Upper lobe of right lung (tissue), 1 donor: ENCODE measurements at places on chromosomes 2 and 18. TPM values are rescaled to one million over a fixed set of nuclear protein-coding genes. Genes with fewer than 3 reads are reported as not detected.

MYOM1 gene
- total RNA-seq: 2.5 TPM

TGFA gene
- total RNA-seq: 9.1 TPM

WDPCP gene
- 8.6 TPM for total RNA-seq

SERPINB11 gene
- not detected for total RNA-seq

DNA sequence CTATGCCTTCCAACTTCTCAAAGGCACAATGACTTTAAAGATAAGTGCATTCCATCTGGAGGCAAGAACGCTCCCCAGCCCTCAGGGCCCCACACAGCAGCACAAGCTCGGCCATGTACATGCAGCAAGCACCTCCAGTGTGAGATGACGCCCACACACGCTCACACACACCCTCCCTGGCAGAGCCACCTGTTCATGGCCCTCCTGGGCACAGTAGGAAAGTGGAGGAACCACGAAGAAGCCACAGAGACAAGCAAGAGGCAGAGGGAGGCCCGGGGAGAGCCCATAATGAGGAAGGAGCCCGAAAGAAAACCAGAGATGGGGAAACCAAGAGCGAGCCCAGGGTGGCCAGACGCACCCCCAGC is 21.7 kb downstream of the BIN1 start:
- peak; percentile 86 for DNase-seq

MOB4 gene
- 19.6 TPM for total RNA-seq

- DNase-seq: peak; percentile 55
These were observed 2.8 kb downstream of the ECEL1 start for GRCh38 chr2:232484628-232485347.

- no peak for DNase-seq
These were observed 67.9 kb downstream of the LCLAT1 start for GRCh38 chr2:30514848-30515435.

- DNase-seq: no peak
These were observed 76.5 kb downstream of the CYBRD1 start for GRCh38 chr2:171598713-171599319.

MAP2 gene
- 44.0 TPM for total RNA-seq

NR4A2 gene
- total RNA-seq: 3.5 TPM

DNA sequence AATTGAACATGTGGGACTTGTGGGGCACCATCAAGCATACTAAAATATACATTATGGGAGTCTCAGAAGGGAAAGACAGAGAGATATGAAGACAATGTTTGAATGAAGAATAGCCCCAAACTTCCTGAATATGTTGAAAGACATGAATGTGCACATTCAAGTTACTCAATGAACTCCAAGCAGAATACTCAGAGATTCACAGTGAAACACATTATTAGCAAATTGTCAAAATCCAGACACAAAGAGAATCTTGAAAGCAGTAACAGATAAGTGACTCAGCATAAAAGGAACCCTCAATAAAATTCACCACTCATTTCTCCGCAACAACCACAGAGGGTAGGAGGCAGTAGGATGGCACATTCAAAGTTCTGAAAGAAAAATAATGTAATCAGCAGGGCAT is 8.8 kb downstream of the C2orf92 start:
- no peak for DNase-seq

AAMP gene
- total RNA-seq: 55.9 TPM

GRCh38 chr2:71695235-71696120 is 242.1 kb downstream of the DYSF start:
- DNase-seq: peak; percentile 35

DNA sequence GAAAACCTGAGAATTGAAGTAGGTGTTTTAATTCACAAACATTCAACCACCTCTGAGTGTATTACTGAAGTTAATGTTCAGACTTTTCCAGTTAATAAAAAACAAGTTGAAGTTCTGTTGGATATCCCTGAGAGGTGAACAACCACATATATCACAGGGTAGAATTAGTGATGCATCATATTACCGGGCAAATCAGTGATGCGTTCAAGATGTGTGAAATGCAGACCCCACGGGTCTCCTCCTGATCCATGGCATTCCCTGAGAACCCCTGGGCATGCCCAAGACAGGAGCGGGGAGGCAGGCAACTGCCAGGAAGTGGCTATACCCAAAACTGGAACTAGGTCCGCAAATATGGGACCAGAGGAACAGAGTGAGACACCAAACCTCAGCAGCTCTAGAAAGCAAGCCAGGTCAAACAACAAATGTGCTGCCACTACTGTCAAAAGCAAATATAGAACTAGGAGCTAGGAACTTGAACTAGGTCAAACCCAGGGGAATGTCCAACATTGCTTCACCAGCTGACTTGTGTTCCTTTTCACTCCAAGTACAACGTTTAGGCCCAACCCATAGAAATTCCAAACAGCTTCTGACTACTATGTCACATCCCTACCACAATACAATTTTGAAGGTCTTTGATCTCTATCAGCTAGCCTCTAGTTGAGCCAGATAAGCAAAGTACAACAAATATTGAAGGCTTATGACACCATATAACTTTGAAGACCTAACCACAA is 20.2 kb downstream of the PSTPIP2 start:
- DNase-seq: no peak

DNA sequence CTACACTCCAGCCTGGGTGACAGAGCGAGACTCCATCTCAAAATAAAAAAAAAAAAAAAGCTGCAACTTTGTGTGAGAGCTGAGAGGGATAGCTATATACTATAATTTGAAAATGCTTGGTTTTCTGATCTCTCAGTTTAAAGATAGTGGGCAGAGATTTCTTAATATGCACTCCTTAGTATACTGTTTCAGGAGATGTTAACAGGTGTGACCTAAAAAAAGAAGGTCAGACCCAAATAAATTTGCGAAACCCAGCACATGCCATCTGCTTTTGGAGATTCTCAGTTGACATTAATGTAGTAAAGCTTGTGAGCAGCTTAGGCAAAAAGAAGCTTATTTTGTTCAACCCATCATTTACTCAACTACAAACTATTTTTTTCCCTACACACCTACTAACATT is 37.4 kb downstream of the ZC3H6 start:
- DNase-seq: no peak

DNA sequence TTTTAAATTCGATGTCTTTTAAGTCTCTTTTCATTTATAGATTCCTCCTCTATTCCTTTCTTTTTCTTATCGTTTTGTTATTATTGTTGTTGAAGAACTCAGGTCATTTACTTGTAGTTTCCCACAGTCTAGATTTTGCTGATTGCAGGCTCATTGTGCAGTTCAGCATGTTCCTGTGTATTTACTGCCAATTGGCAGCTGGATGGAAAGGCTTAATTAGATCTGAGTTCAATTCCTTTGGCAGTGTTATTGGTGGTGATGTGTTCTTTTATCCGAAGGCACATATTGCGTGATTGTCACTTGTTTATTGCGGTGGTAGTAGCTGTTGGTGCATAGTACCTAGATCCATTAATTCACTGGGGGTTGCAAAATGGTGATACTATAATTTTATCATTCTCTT is 180.7 kb downstream of the BABAM2 start:
- DNase-seq: no peak

DNA sequence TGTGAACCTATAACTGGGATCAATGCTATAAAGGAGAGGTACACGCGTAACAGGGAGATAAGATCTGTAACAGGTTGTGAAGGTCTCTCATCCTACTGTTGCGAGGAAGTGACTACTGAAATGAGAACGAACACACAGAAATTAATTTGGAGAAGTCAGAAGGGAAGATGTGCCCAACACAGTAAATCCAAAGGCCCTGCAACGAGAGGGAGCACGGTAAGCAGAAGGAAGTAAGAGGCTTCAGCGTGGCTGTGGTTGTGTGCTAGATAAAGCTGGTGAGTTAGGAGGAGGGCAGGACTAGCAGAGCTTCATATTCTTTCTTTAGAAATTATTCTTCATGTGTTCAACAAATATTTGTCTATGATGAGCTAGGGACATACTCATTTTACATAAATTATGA is 2.5 kb upstream of the ATG16L1 start:
- no peak for DNase-seq

- peak; percentile 11 for DNase-seq
These were observed 30.1 kb downstream of the TET3 start for GRCh38 chr2:74014813-74015212.

- no peak for DNase-seq
These were observed 198.9 kb downstream of the ADCYAP1 start for GRCh38 chr18:1103537-1103936.

NEU2 gene
- total RNA-seq: not detected

ACTR3 gene
- 229 TPM for total RNA-seq

DNA sequence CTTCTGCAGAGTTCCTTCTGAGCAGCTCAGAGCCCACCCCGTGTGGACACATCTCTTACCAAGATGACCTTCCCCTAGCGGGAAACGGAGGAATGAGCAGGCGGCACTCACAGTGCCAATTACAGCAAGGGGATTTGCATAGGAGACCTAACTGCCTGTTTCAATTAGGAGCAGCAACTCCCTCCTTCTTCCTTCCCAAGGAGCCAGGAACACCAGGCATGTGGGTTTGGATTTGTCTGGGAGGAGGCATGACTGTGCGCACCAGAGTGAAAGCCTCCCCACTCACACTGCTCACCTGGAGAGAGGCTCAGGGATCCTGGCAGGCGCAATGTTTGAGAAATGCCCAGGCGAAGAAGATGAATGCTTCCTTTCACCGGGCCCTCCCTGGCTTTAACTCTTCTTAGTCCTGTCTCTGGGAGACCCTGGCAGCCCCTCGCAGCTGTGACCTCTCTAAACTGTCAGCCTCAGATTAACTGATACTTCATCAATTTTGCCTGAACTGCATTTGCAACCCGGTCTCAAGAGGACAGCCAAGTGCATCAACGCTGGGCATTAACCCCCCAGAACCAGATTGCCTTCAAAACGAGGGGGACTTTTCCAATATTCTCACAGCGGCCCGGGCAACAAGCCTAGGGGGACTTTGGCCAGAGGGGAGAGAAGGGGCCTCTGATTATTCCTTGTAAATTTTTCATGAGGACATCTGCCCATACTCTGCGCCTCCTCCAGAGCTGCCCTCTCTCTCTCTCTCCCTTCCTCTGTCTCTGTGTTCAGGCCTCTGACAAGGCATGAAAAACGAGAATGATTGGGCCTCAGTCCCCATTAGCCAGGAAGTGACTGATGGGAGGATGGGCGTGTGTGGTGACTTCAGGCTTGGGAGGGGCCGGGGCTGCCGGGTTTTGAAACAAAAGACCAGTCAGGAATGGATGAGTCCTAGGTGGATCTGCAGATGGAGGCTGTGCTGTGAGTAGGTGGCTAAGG is 93.8 kb downstream of the CMPK2 start:
- DNase-seq: no peak

GRCh38 chr18:76621782-76622495 is 126.9 kb upstream of the ZNF516 start:
- DNase-seq: no peak

IL1F10 gene
- not detected for total RNA-seq

GRCh38 chr2:67448648-67449047 is 51.5 kb downstream of the ETAA1 start:
- no peak for DNase-seq

DNA sequence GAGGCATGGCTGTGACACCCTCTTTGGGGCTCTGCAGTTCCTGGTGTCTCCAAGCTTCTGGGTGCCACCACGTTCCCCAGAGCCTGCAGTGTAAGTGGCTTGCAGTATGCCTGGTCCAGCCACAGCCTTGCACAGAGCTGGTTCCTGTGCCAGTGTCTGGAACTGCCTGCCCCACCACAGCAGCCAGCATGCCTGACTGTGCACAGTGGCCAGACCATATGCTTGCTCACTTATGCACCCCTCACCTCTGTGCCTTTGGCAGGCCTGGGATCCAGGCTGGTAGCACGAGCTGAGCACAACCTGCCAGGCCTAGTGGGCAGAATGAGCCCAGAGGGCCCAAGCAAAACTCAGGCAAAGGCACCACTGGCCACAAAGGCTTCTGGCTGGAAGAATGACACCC is 154.1 kb downstream of the DPP4 start:
- DNase-seq: no peak

AQP12B gene
- not detected for total RNA-seq

DNA sequence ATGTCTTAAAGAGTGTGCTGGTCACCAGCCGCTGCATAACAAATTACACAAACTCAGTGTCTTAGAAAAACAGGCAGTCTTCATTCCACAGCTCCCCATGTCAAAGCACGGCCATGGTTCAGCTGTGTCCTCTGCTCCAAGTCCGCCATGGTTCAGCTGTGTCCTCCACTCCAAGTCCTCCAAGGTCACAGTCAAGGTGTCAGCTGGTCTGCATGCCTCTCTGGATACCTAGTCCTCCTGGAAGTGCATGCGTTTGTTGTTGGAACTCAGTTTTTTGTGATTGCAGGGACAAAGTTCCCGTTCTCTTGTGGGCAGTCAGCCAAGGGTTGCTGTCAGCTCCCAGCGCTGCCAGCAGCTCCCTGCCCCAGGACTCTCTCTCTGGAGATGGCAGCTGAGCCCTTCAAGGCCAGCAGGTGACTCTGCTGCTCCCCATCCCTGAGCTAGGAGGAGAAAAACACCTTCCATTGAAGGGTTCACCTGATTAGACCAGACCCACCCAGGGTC is 304.0 kb upstream of the MYT1L start:
- DNase-seq: no peak

DNA sequence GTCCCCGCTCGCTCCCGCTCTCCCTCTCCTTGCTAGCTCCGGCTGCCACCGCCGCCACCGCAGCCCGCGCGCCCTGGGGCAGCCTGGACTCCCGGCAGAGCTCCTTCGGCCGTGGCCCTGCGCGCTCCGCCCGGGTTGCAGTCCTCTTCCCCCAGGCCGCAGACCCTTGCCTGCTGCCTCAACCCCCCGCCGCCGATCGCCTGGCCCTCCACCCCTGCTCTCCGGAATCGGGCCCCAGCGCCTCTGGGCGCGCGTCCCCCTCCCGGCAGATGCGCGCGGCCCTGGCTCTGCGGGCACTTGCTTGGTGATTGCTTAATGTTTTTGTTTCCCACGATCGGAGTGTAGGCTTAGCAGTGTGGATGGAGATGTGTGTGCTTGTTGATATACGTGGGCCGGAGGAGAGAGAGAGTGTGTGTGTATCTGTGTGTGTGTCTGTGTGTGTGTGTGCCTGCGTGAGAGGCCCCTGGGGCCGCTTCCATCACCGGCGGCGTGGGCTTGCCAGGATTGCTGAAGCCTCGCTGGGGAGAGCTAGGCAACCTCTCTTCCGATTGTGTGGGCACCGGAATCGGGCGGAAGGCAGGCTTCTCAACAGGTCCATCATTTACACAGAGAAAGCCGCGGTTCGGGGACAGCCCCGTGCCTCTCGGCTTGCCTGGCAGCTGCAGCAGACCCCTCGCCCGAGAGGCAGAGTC is 877 bp downstream of the INHBB start:
- no peak for DNase-seq

NFU1 gene
- total RNA-seq: 42.9 TPM
